ENCODE measurements at places on chromosomes 3 and 15.

DNA sequence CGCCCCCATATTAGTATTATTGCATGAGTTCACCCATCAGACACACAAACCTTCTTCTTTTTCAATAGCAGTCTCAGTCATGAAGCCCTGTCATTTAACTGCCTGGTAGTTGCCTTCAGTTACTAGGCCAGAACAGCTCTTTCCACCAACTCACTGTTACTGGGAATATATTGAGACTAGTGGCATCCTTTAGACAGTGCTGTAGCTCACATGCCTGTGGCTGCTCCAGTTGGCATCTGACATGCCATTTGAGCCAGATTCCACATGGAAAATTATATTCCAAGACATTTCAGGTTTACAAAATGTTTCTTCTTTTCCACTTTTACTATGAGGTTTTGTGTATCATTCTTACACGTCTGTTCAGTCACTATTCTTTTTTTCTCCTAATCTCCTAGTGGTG, 146.1 kb downstream of the GHSR start:
- no peak for DNase-seq

- DNase-seq: no peak
These were observed 98.9 kb downstream of the RPLP1 start for GRCh38 chr15:69551391-69552056.

DNA sequence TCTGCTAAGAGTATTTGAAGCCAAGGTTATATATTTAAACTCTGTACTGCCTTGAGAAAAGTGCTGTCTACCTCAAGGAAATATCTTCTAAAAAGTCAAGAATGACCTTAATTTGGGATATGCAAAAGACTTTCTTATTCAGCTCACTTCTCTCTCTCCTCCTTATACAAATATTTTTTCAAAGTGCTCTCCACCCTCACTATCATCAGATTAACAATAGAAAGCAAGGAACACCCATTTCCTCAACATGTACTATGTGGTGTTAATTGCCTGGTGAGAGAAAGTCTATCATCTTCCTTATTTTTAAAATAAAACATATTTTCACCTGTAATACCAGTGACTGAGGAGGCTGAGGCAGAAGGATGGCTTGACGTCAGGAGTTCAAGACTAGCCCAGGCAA, 44.4 kb upstream of the RSL24D1 start:
- DNase-seq: no peak

- no peak for DNase-seq
These were observed 196.5 kb upstream of the ZPLD1 start for GRCh38 chr3:102238362-102238761.

DNA sequence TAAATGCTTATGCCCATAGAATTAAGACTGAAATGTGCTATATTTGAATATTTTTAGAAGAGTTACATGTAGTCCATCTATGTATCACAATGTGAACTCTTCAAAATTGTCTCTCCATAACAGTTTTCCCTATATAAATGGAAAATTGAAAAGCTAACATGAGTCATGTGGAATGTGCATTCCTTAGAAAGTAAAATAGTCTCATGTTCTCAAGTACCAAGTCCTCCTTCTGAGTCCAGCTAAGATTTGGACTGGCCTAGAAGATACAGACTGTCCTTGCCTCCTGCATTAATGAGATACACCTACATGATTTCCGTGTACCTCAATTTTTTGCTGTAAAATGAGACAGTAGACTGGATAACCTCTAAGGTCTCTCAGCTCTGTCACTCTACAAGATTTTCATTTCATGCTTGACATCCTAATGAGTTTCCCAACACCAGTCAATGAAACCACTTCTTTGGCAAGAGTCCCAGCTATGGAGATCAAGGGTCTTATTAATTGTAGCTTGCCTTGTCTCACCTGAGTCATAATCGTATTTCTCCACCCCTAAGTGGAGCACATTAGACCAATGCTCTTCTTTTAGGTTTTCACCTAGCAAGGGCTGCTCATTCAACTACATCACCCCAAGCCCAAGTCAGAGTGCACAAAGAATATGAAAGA, 350.6 kb upstream of the IL12A start:
- no peak for DNase-seq

DNA sequence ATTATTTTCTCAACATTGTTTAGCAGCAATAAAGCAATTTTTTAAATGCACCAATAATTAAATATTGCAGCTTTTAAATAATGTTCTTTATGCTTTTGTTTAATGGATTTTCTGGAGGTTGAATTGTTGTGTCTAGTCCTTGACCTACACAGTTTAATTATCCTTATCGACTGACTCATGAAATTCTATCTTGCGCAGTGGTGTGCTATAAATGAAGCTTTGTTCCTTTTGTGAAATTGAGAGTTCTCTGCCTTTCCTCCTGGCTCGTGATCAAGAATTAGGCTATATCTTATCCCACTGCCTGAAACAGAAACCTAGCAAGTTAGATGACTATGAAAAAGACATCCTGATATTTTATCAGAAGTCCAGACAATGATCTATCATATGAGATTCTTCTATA, 37.0 kb upstream of the PIK3R4 start:
- DNase-seq: no peak

GRCh38 chr15:37103163-37103435, 2.8 kb upstream of the MEIS2 start:
- DNase-seq: no peak

DNA sequence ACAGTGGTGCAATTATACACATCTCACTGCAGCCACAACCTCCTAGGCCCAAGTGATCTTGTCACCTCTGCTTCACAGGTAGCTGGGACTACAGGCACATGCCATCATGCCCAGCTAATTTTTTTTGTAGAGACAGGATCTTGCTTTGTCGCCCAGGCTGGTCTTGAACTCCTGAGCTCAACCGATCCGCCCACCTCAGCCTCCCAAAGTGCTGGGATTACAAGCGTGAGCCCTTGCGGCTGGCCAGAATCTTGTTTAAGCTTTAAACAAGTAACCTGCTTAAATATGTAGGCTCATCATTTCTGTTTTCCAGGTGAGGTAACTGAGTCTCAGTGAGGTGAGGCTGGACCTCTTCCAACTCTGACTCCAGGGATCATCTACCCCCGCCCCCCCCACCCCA, 7.7 kb upstream of the PSTPIP1 start:
- no peak for DNase-seq

DNA sequence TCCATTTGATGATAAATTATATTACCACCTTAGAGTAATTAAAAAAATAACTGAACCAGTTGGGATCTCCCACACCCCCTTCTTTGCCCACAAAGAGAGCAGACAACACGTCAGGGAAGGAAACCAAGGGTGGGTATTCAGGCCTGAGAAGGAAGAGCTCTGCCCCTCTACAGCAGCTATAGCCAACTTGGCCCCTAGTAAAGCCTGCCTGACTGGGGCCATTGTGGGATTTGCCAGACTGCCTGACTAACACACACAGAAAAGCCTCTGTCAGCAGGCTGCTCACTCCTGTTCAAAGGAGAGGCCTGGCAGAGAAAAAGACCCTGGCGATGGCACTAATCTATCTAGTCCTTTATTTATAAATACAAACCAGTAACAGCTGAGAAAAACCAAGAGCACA, 41.4 kb downstream of the ATP8B4 start:
- DNase-seq: no peak

- no peak for DNase-seq
These were observed 92.0 kb upstream of the CCDC54 start for GRCh38 chr3:107285197-107285596.

GRCh38 chr3:158768881-158769543, 32.8 kb upstream of the MFSD1 start:
- DNase-seq: no peak

DNA sequence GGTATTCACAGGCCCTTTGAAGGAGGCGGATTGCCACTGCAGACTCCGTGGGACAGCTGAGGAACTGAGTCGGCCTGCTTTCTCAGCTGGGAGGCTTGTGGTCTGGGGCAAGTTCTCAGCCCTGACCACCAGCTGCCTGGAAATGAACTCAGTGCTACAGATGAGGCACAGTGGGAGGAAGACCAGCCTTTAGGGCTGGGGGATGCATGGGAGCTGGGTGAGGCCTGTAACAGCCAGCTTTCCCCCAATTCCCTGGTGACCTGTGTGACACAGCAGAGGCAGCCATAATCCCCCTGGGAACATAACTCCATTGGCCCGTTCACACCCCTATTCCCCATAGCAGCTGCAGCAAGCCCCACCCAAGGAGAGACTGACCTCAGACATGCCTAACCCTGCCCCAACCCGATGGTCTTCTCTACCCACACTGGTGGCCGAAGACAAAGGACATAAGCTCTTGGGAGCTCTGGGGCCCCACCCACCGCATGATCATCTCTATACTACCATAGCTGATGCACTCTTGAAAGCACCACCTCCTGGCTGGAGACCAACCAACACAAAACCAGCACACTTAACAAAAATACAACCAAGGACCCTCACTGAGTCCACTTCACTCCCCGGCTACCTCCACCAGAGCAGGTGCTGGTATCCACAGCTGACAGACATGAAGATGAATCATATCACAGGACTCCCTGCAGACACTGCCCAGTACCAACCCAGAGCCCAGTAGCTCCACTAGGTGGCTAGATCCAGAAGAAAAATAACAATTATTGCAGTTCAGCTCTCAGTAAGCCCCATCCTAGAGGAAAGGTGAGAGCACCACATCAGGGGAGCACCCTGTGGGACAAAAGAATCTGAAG, 24.9 kb downstream of the ZMAT3 start:
- no peak for DNase-seq

DNA sequence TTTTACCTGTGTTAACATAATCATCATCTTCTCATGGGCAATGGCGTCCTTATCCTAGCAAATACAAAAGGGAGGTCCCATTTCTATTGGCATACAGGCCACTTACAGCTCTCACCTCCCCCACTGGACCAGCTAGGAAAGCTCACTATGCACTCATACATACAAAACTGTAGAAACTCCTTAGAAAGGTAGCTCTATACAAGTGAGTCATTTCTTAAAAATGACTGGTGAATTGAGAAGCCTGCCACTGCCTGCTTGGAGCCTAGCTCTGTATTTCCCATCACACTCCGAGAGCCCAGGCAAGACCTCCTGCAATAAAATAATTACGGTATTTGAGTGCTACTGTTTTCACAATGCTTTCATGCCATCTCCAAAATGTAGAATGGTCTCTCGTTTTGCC, 321.8 kb downstream of the ULK4 start:
- DNase-seq: no peak

- no peak for DNase-seq
These were observed 17.5 kb upstream of the ARHGEF3 start for GRCh38 chr3:56819016-56819809.

GRCh38 chr3:194549853-194550252, 63.1 kb upstream of the ATP13A3 start:
- DNase-seq: no peak

GRCh38 chr3:137468446-137468845, 295.7 kb upstream of the SOX14 start:
- DNase-seq: no peak

DNA sequence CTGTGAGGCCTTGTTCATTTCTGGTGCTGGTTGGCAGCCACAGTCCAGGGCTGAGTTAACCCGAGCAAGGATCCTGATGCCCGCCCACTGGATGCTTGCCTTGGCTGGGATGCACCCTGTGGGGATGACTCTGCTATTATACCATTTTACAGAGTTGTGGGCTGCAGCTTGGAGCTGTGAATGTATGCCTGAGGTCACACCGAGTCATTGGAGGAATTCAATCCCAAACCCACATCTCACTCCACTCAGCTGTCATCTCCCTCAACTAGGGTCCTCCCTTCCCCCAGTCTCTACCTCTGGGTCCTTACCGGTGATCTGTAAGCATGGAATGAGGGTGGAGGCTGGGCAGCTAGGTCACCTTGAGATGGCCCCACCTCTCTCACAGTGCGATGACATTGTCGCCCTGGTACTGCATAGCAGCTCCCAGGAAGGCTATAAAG, 22.1 kb downstream of the MAPKAPK3 start:
- no peak for DNase-seq

DNA sequence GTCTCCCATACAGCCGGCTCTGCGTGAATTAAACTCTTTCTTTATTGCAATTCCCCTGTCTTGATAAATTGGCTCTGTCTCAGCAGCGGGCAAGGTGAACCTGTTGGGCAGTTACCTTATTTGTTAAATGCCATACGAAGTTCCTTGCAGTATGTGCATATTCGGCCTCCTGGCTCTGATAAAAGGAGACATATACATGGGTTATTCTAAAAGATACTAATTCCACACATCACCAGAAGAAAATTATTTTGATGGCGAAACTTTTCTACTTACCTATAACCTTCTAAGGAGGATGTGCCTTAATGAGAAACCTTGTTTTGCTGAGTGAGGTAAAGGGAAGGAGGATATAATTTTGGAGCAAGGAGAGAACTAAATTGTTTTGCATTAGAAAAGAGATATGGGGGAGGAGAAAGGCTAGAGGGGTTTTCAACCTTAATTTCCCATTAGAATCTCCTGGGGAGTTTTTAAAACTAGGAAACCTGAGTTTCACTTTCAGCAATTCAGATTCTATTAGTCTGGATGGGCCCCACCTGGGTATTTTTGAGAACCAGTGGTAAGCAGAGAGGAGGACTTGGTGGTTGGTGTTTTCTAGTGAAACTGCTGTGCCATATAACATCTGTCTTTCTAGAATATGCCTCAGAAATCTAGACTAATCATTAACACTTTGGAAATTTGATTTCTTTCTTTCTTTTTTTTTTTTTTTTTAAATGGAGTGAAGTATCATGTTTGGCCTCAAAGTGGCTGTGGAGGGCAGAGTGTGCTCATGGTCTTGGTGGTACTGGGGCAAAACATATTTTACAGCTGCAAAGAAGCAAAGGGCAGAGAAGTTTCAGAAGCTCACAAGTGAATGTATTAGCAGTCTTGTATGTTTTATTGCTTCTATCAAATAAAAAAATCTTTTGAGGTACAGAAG, 23.0 kb downstream of the NANOGP8 start:
- no peak for DNase-seq

- DNase-seq: no peak
These were observed 16.5 kb downstream of the SLTM start for GRCh38 chr15:58916962-58917361.

- peak; percentile 85 for DNase-seq
These were observed 21.4 kb downstream of the CCR1 start for GRCh38 chr3:46186471-46187340.

DNA sequence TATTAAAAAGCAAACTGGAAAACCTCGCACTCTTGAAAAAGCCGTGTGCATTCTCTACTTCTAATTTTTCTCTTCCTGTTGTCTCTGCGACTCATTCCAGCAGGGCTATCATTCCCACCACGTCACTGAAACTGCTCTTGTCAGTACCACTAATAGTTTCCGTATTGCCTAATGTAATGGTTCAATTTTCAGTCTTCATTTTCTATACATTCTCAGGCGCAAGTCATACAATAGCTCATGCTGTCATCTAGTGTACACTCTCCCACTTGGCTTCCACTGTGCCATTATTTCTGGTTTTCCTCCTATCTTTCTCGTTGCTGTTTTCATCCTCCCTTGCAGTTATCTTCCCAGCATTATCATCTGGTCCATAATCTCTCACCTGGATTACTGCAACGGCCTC, 160.2 kb downstream of the SPATA16 start:
- DNase-seq: no peak

- DNase-seq: no peak
These were observed 172.4 kb downstream of the CHDH start for GRCh38 chr3:53673722-53674350.

DNA sequence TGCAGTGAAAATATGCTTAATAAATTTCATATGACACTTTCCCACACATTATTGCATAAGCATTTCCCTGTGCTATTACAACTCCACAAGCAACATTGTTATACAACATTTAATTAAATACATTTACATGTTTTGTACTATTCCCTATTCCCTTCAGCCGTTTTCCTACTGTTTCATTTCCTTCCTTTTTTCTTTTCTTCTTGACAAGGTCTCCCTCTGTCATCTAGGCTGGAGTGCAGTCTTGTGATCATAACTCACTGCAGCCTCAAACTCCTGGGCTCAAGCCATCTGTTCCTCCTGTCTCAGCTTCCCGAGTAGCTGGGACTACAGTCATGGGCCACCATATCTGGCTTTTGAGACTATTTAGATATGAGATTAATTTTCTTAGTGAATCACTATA, 254.7 kb downstream of the NFKBIZ start:
- DNase-seq: no peak

Measured in GM12864 (cell line).